Skeletal muscle cell (primary cell): ENCODE measurements at places on chromosomes 16 and 17.
A peak's percentile ranks its signal among the peaks of the same experiment; 100 is the strongest.

- no peak for DNase-seq
These were observed 3.1 kb upstream of the SETD6 start for GRCh38 chr16:58511933-58512815.

- DNase-seq = no peak
These were observed 45.2 kb downstream of the XPO6 start for GRCh38 chr16:28166394-28167208.

DNA sequence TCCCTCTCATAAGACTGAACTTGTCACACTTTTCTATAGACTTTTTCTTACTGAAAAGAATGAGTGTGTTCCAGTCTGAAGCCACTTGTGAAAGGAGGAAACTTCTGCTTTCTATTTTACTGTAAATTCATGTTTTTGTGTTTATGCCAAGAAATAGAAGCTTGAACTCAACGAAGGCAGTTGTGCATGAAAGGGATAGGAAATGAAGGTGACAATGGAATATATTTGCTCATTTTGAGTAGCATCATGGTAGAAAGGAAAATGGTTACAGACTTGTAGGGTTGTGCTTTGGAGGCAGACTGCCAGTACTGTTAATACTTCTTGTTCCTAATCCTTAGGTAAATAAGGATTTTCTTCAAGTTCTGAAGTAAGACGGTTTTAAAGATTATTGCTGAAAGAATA lies 8.1 kb downstream of the CLTC start:
- DNase-seq = no peak

- DNase-seq = no peak
These were observed 86.4 kb upstream of the HS3ST2 start for GRCh38 chr16:22727285-22728166.

DNA sequence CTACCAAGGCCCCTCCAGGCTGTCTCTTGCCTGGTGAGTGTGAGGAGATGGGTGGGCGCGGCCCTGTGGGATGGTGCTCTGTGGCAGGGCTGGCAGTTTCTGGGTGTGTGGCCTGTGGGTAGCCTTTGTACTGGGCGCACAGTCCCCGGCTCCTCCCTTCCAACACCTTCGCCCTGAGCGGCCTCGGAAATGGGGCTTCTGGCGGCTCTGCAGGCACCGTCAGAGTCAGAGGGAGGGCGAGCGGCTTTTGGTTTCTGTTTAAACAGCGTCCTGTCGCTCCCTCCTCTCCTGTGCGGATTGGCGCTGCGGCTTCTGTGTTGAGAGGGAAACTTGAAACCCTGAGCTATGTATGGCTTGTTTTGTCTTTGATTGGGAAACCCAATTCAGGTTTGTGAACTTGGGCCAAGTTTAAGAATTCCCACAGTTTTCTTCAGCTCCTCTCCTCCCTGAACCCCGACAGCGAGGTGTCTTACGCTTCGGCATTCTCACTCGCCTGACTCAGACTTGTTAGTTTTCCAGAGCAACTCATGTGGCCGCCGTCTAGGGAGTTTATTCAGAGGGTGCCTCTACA lies 8.3 kb upstream of the ZNF750 start:
- peak; percentile 60 for DNase-seq

- DNase-seq = no peak
These were observed 2.6 kb downstream of the SHBG start for GRCh38 chr17:7632492-7632894.

GRCh38 chr17:82843904-82844680 lies 4.3 kb upstream of the ZNF750 start:
- DNase-seq = no peak

GRCh38 chr16:20306401-20306800 lies 20.9 kb downstream of the GP2 start:
- no peak for DNase-seq

GRCh38 chr17:50219342-50219741 lies 17.9 kb upstream of the COL1A1 start:
- peak; percentile 67 for DNase-seq

- no peak for DNase-seq
These were observed 17.7 kb upstream of the TOM1L1 start for GRCh38 chr17:54882950-54883349.

DNA sequence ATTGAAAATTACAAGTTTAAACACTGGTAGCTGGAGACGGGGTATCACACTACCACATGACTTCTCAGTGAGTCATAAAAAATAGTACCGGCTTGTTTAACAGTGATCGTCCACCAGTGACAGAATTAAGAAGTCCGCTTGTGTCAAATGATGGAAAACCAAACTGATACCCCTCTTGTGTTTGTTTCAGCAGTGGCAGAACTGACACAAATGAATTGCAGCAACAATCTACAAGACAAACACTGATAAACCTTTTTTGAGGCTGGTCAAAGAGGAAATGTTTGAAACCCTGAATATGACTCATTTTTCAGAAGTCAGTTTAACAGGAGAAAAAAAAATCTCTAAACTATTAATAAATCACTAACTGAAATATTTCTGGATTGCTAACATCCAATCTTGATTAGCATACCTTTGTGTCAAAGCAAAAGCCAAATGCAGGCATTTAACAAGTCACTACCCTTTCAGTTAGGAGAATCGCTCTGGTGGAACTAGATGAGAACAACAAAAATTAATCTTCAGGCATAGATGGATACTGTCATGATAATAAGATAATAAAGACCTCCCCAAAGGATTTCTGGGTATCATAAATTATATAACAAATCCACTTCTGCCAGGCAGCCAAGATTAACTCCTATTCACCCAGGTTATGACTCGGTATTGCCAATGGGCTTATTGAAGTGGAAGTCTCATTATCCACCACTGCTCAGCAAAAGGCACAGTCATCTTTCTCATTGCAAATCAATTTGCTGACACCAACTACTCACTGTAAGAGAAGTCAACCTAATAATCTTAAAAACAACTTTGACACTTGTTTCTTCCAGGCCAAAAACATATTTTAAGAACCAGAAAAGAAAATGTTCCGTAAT lies 20.8 kb downstream of the DCUN1D3 start:
- no peak for DNase-seq

- no peak for DNase-seq
These were observed 8.8 kb upstream of the MAP2K3 start for GRCh38 chr17:21275579-21276263.

DNA sequence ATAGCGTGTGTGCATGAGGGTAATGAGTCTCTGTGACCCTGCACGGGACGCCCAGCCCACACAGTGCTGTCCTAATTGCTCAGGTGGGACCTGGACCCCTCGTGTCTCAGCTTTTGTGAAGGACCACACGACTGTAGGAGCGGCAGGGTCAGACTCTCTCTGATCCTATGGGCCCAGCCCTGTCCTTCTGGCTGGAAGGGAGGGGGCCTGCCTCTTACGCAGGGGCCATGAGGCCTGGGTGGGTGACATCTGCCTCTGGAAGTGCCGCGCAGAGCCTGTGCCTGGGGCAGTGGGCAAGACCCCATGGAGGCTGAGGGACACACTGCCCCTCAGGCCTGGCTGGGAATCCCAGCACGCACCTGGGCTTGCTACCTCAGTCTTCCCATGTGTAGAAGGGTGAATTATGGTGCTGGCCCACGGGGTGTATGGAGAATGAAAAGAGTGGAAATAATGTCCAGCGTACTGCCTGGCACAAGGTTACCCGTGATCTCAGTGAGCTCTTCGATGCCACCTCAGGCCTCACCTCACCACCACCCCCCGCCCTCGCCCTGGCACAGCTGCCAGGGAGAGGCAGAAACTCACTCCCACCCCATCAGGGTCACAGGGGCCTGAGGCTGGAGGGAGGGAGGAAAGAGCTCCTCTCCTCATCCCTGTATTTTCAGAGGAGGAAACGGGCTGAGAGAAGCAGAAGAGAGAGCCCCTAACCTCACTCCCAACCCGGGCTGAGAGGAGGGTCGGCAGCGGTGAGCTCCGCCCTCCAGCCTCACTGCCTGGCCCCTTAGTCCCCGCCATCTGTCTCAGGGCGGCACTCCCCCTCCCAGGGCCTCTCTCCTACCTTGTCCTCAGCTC lies 27.1 kb upstream of the DBNDD1 start:
- no peak for DNase-seq

DNA sequence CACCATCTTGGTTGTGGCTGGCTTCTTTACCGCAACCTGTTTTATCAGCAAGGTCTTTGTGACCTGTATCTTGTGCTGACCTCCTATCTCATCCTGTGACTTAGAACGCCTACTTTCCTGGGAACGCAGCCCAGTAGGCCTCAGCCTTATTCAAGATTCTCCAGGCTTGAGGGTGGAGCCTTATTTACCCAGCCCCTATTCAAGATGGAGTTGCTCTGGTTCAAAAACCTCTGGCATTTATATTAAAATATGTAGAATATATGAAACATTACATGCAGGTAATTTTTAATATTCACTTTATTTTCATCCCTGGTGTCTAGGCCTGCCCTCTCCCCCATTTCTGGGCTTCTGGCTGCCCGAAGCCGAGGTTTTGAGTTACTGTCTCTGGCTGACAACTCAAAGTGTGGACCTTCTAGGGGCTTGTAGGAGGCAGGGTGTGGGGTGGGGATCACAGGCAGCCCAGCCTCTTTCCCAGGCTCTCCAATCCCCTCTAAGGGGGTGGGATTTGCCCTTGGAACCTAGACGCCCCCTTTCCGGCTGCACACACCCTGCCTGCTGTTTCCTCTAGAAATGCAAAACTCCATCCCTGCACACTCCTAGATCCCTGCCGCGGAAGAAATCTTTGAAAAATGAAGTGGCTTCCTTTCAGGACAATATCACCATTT lies 152.0 kb downstream of the KCNJ12 start:
- DNase-seq = no peak

GRCh38 chr16:56932721-56933619 lies 1.0 kb downstream of the HERPUD1 start:
- no peak for DNase-seq

DNA sequence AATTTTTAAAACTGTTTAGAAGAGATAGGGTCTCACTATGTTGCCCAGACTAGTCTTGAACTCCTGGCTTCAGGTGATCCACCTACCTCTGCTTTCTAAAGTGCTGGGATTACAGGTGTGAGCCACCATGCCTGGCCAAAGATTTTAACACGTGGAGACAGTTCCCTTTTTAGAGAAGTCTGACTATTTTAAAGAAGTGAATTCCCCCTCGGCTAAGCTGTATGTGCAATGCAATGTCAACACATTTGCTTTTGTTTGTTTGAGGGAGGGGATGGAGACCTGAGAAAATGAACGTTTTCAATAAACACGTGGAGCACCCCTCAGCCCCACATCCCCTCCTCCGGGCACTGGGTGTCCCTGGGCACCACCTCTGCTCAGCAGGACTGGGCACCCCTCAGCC lies 14.3 kb upstream of the RNPS1 start:
- no peak for DNase-seq

DNA sequence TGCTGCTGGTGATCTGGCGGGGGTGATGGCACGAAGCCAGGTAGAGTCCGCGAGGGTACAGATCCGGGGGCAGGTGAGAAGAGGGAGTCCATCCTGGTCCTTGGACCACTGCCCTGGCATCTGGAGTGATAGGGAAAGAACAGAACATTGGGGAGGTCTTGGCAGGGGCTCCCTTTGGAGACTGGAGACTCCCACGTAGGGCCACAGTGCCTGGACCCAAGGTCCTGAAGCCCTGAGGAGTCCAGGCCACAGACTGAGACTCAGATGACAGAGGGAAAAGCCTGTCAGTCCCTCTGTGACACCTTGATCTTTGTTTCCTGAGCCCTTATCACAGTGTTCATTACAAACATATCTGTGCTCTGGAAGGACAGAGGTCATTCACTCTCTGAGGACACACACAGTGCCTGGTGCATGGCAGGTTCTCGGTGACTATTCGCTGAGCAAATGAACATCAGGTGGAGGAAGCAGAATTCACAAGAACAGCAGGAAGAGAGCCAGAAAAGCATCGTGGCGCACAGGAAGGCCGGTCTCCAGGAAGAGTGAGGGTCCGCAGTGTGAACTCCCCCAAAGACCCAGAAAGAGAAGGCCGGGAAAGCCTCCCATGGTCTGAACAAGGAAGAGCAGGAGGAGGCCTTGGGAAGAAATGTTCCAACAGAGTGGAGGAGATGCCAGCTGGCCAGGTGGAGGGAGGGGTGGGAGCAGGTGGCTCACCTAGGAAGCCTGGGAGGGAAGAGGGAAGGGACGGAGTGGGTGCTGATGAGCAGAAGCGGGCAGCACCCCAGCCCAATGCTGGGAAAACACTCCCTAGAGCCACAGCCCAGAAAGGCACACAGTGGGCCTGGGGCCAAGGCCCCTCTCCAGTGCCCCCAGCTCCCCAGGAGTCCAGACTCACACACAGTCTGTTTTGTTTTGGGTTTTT lies 20.5 kb downstream of the PEMT start:
- no peak for DNase-seq

DNA sequence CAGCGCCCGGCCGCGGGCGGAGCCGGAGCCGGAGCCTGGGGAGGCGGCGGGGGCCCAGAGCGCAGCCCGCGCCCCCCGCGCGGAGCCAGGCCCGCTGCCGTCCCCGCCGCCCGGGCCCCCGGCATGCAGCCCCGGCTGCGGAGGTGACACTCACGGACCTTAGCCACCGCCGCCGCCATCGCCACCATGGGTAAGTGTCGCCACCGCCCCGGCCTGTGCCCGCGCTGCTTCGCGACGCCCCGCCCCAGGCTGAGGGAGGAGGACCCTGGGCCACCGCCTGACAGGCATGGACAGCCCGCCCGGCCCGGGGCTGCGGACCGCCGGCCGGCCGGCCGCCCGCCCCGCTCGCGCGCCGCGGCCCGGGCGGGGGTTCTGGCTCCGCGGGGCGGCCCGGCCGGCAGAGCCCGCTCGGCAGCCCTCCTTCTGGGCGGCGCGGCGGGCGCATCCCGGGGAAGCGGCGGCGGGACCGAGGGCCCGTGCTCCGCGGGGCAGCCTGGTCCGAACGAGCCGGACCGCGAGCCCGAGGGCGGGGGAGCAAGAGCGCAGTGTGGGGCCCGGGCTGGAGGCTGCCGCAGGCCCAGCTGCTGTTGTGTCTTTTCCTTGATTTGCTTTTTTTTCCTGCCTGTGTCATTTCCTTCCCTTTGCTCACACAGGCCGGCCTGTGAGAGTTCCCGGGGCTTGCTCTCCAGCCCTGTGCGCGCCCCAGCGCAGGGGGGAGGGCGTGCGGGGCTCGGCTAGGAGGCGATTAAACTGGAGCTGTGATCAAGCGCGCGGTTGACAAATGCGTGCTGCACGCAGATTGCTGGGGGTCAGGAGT lies 565 bp downstream of the MAP3K3 start:
- DNase-seq = no peak

DNA sequence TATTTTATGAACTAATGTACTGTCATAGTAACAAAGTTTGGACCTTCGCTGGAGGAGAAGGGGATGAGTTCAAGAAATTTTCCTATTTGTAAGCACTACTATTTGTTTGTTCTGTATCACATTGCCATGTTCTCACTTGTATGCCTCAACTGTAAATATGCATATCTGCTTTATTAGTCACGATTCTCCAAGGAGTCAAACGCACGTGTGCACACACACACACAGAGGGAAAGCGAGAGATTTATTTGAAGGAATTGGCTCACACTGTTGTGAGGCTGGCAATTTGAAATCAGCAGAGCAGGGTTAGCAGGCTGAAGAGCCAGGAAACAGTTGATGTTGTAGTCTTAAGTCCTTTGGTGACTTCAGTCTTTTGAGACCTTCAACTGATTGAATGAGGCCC lies 24.9 kb upstream of the MYH2 start:
- DNase-seq = no peak
